ENCODE measurements at places on chromosomes 2 and 18.

GRCh38 chr2:36369163-36369562 is 13.6 kb downstream of the CRIM1 start:
- DNase-seq: no peak

DNA sequence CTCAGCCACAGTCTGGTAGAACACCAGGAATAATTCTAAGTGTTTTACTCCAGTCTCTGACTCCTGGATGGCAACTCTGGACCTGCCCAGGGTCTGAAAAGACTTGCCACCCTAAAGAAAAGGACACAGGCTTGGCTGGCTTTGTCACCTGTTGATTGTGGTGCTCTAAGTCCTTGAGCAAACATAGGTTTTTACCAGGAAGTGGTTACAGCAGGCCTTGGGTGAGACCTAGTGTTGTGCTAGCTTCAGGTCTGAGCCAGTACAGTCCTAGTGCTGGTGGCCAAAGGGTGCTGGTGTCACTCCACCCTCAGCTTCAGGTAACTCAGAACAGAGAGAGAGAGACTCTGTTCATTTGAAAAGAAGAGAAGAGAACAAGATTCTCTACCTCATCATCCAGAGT is 1239.4 kb upstream of the CRIM1 start:
- no peak for DNase-seq

DNA sequence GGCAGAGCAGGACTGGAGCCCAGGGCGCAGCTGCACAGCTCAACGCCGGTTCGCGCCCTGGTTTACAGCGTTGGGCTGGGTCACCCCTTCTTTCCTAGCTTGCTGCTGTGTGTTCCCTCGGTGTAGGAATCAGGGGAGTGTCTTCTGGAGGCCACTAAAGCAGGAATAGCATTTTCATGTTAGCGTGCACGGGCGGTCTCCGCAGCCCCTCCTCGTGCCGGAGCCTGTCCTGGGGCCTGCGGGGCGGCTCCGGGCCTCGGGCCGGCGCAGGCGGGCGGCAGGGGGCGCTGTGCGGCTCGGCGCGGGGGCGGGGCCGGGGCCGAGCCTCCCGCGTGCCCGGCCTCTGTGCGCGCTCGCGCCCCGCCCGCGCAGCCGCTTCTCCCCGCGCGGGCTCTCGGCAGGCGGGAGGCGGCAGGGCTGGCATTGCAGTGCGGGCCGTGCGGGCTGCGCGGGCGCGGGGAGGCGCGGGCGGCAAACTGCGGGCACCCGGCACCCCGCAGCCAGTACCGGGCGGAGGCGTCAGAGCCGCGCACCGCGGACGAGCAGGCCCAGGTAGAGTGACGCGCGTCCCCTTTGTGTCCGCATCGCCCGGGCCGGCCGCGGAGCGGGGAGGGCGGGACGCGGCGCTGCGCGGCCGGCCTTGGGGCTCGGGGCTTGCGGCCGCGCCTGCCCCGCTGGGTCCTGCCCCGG is at the start of gene RNF144A:
Gene RNF144A (plus strand): TSS at position 342 of the 690 bp plus-strand sequence. CDS start 79,515 bp downstream, outside the sequence.
- DNase-seq: peak; percentile 81

- DNase-seq: no peak
These were observed 21.4 kb downstream of the POLE4 start for GRCh38 chr2:74979844-74980243.

GRCh38 chr2:173001664-173002604 is 73.7 kb upstream of the MAP3K20 start:
- DNase-seq: no peak

- peak; percentile 60 for DNase-seq
These were observed 99.8 kb downstream of the SMAD7 start for GRCh38 chr18:48850822-48851598.

- no peak for DNase-seq
These were observed 44.7 kb upstream of the RAB31 start for GRCh38 chr18:9663377-9663776.

- DNase-seq: no peak
These were observed 121.5 kb upstream of the PXDN start for GRCh38 chr2:1865716-1866234.

- DNase-seq: no peak
These were observed 9.3 kb upstream of the MGAT5 start for GRCh38 chr2:134244587-134244986.

DNA sequence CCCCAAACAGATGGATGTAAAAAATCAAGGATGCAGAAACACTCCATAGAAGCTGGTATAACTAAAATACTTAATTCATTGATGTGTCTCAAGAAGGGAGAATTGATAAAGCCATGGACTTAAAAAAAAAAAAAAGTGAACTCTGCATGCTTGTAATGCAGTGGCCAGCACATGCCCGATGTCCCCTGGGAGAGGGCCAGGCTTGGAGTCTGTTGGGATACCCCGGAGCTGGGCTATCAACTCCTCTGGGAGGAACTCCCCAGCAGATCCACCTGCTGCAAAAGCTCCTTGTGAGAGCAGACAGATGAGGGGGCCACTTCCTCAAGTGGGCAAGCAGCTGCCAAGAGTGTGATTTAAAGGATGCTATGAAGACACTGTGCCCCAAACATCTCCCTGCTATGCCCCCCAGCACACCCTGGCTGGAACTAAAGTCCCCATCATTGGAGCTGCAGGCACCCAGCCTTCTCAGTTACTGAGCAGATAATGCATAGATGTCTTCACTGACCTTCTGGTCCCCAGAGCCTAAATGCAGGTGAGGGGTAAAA is 311.5 kb upstream of the ID2 start:
- DNase-seq: no peak

- DNase-seq: no peak
These were observed 399.2 kb downstream of the CPS1 start for GRCh38 chr2:210955591-210955990.

DNA sequence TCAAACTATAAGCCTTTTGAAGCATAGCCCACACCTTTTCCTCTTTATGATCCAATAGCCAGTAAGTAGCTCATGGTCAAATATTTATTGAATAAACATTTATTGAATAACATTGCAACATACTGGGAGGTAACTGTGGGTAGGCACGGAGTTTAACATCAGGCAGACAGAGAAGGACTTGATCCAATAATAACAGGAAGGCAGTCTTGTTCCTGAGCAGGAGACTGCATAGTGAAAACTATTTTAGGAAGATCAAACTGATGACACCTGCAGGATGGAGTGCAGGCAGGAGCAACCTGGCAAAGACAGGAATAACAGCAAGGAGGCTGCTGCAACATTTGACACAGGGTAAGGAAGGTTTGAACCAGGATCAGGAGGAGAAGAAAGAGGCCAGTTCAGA is 3.1 kb upstream of the DCTN1 start:
- DNase-seq: no peak

DNA sequence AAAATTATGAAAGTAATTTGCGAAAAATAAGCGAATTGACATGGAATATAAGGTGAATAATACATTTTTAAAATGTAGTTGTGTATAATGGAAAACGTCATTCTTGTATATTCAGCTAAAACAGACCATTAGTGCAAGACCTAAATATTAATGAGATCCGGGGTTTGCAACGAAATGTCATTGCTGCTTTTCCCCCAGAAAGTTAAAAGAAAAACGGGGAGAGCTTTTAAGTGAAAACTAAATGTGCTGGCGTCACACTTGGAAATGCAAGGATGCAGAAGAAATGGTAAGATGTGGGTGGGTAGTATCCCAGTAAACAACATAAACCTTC is 491 bp upstream of the SGO2 start:
- no peak for DNase-seq

GRCh38 chr2:58553937-58554336 is 312.8 kb upstream of the FANCL start:
- no peak for DNase-seq

- peak; percentile 39 for DNase-seq
These were observed 97.3 kb upstream of the SNTG2 start for GRCh38 chr2:853203-853870.

DNA sequence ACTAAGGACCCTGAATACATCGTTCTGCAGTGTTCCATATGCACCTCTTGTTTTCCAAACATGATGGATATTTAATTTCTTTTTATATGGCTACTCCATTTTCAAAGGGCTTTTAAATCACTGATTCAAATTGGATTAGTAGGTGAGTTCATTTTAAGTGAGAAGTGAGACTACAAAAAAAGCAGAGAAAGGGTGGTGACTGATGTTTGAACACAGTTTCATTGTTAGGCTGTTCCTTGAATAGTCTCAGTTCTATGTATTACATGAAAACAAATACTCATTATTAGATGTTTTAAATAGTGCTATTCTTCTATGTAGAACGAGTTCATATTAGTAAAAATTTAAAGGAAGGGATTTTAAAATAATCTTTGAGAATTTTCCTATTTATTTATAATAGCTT is 72.7 kb upstream of the STON1 start:
- no peak for DNase-seq

GRCh38 chr2:100012561-100012960 is 129.8 kb downstream of the AFF3 start:
- DNase-seq: no peak

- DNase-seq: no peak
These were observed 81.1 kb upstream of the GLI2 start for GRCh38 chr2:120654381-120655134.

DNA sequence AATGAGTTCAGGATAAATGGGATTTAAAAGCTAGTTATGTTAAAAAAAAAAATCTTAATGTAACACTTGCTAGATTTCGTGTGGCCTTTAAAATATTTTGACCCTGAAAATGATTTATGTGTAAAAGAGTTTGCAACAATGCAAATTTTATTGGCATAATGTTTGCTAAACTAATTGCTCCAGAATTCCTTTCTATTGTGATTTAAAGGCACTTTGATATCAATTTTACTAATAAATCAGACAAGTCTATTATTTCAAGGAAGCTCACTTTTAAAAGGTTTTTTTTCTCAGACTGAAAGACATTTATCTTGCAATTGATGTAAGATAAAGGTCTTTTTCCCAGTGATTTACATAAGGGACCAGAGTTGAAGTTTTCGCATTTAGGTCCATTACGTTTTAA is 17.5 kb downstream of the AP1S3 start:
- no peak for DNase-seq

DNA sequence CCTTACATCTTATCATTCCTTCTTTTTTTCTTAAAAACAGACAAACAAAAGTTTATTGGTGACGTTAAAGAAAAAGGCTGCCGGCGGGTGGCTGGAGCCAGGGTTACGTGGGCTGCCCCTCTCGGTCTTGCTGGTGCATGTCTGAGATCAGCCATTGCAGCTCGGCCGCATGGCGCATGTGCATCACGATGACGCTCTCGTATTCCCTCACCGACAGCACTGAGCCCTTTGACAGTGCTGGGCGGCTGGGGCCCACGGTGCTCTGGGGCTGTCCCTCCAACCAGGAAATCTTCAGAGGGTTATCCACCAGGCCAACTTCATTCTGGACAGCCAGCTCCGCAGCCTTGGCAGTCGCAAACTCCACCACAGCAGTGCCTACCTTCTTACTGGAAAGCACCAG is 1081.8 kb upstream of the TMEFF2 start:
- DNase-seq: no peak

- DNase-seq: no peak
These were observed 900.2 kb upstream of the ACVR2A start for GRCh38 chr2:146944601-146945000.

DNA sequence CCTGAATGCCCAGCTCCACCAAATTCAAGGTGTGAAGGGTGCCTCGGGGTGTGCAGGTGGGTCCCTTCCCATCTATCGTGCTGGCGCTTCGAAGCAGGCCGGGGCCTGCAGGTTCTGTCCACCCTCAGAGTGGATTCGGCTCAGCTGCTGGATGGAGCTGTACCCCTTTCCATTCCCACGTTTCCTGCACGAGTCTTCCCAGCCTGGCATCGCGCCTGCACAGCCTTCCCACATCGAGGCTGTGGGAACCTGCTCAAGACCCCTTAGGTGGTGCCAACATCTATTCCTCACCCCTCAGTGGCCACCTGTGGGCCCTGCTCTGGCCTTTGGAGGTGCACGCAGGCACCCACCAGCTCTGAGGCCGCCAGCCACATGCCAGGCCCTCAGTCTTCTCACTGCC is 65.7 kb downstream of the PDCL3 start:
- no peak for DNase-seq

- DNase-seq: no peak
These were observed 46.3 kb upstream of the VIT start for GRCh38 chr2:36650031-36650829.

- DNase-seq: no peak
These were observed 292.1 kb downstream of the RDH14 start for GRCh38 chr2:18268400-18268799.

DNA sequence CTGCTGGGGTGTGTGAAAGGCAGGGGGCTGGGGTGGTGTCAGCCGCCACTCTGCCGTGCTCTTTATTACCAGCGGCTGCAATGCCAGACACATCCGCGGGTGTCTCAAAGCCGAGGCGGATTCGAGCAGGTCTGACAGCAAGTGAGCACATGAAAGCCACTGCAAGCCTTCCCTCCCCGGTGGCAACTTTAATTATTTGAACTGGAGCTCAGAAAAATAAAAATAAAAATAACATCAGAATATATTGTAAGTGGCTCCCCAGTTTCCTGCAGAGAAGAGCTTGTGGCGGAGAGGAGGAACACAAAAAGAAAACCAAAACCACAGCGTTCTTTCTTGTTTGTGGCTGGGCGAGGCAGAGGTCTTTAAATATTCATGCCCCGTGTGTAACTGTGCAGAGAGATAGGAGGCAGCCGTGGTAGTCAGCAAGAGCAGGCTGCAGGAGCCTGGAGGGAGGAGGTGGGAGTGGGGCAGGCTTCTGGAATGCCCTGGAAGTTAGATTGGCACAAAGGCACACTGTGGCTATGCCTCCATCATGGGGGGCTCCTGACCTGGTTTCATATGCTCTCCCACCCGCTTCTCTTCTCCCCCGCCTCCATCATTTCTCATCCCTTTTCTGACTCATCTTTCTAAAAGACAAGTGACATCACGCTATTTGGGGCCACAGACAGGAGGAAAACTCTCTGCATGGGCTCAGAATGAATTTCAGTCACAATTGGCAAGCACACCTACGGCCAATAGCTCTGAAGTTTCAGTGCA is 199.8 kb downstream of the CLIP4 start:
- no peak for DNase-seq

DNA sequence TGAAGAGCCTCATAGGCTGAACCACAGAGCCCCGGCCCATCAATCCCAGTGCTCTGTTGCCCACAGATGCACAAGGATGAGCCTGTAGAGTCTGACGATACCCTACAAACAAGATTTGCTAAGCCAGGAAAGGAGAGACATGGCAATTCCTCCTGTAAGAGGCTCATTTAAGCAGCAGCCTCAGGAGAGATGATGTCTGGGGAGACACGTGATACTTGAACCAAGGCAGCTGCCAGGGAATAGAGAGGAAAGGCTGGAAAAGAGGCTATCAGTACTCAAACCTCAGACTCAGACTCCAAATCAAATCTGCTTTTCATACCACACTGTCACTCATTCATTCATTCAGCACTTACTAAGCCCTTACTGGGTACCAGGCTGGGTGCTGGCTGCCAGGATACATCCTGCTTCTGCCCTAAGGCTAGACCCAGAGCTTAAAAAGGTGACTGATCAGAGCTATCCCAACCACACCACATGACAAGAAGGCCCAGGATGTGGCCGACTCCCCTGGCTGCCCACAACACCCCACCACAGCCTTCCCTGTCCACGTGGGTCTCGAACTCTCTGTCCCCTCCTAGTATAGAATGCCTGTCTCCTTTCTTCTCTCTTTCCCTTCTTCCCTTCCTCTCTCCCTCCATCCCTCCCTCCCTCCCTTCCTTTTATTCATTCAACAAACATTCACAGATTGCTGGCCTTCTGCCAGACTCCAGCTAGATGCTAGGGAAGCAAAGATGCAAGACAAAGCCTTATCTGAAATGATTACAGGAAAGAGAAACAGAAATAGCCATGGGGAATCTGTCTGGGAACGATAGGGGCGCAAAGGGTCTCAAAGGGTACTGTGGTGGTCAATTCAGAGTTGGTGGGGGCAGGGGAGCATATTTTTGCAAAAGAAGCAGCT is 23.4 kb upstream of the KCNK3 start:
- no peak for DNase-seq
